Activated naive CD8-positive, alpha-beta T cell treated with anti-CD3 and anti-CD28 coated beads, Interleukin-2, amount 50 U/mL, for 24 hours (primary cell): ENCODE measurements at places on chromosomes 1 and 21.

- DNase-seq: no peak
Measured at GRCh38 chr1:248710305-248710900, 7.8 kb upstream of the OR14I1 start.

- no peak for DNase-seq
Measured at GRCh38 chr1:97668945-97669344, 251.9 kb downstream of the DPYD start.

DNA sequence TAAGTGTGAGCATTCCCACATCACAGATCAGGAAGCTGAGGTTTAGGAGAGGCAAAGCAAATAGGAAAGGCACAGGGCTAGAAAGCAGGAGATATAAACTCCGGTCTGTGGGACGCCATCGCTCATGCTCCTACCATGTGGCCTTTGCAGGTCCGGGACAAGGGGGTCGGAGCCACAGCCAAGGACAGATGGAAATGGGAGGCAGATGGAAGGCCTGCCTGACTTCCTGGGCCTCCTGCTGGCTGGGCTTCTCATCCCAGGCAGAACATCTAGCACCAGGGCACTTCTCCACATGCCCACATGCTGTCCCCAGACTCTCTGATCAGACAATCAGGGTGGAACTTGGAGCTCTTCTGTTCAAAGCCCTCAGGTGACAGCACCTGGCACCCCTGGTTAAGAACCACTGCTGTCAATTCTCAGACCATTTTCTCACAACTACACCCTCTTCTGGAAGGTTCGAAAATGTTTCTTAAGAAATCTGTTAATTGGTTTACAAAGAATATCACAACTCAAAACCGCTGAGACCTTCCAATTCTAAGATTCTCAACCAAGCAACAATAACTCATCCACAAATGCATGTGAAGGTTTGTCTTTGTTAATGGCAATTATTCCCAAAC is 173.3 kb upstream of the EDN2 start:
- no peak for DNase-seq

DNA sequence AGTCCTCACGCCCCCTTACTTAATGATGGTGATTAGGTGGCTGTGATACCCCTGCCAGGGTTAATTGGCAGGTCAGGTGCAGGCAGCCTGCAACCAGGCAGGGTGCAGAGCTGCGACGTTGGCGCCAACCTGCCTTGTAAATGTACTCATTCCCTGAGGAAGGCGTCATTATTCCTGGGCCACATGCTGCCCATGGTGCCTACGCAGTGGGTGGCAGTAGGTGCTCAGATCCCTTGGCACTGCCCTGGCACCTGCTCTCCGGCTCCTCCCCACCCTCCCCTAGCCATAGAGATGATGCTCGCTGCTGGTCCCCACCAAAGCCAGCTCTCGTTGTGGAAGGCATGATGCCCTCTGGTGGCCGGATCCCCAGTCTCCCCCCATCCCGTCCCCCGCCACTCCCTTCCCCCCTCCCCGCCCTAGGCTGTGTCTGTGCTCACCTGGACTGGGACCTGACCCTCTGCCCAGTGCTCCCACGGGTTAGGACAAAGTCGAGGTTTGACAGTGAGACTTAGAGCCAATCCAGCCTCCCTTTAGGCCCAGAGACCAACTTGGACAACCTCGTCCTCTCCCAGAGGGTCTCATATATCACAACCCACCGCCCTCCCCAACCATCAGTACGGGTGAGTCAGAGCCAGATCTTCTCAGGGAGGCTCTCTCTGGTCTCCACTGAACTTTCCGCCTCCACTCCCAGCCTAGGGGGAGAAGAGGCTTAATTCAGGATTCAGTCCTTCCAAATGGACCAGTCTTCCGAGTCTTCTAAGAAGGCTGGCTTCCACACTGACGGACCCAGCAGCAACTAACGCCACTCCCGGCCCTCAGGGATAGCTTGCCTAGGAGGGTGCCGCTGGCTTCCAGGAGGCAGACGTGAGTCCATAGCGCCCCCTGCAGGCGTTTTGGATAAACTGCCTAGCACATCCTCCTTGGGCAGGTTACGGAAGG is 5.7 kb downstream of the KRTCAP2 start:
- peak; percentile 92 for DNase-seq

DNA sequence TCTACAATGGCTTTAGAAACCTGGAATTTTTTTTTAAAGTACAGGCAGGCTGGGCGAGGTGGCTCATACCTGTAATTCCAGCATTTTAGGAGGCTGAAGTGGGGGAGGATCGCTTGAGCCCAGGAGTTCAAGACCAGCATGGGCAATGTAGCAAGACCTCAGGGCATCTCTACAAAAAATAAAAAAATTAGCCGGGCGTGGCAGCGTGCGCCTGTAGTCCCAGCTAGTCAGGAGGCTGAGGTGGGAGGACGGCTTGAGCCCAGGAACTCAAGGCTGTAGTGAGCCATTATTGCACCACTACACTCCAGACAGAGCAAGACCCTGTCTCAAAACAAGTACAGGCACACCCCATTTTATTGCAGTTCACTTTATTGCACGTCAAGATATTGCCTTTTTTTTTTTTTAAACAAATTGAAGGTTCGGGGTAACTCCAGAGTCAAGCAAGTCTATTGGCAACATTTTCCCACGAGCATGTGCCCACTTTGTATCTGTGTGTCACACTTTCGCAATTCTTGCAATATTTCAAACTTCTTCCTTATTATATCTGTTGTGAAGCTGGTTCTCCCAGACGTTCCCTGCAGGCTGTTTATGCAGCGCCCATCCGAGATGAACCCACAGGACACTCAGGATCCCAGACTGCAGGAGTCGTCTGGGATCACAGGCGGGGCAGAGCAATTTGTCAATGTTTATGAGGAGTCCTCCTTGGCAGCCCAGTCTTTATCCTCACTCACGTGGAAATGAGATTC is 4.7 kb downstream of the HES2 start:
- no peak for DNase-seq

- DNase-seq: no peak
Measured at GRCh38 chr1:22331618-22332423, 119.8 kb upstream of the ZBTB40 start.

GRCh38 chr1:156865258-156865657 is 4.6 kb downstream of the NTRK1 start:
- DNase-seq: no peak

GRCh38 chr1:15504436-15504835 is 19.6 kb downstream of the CASP9 start:
- no peak for DNase-seq

DNA sequence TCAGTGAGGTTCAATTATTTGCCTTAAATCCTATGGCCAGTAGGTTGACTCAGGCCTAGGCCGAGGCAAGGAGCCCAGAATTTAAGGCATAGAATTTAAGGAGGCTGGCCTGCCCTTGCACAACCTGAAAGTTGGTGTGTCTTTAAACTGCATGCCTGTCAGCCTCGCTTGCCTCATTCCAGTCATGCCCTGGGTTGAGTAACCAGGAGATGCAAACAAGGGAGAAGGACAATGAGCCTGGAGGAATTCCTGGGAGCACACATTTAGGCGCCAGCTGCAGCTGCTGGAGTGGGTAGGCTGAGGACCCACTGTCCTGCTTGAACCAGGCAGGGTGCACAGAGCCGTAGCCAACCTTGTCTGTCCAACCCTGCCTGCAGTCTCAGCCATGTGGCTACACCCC is 11.7 kb downstream of the CD2 start:
- DNase-seq: no peak

GRCh38 chr1:22673486-22674409 is 20.7 kb downstream of the C1QB start:
- DNase-seq: peak; percentile 28

- DNase-seq: peak; percentile 37
Measured at GRCh38 chr21:25582888-25583287, 24.4 kb downstream of the MRPL39 start.

DNA sequence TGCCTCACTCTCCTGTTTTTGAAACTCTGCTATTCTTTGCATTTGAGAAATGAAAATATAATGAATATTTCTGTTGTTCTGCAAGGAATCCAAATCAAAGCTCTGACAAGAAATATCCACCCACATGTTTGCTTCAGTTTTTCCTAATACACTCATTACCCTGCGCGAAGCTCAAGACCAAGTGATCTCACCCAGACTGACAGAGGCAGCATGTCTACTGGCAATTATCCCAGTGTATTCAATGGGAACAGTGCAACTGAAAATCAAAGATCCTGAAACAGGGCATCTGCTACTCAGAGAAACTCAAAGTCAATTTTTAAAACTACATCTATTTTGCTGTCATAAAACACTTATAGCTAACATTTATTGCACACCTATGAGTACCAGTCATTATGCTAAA is 321.0 kb upstream of the LRRC7 start:
- DNase-seq: no peak

GRCh38 chr1:82880506-82880905 is 1079.8 kb downstream of the ADGRL2 start:
- no peak for DNase-seq

DNA sequence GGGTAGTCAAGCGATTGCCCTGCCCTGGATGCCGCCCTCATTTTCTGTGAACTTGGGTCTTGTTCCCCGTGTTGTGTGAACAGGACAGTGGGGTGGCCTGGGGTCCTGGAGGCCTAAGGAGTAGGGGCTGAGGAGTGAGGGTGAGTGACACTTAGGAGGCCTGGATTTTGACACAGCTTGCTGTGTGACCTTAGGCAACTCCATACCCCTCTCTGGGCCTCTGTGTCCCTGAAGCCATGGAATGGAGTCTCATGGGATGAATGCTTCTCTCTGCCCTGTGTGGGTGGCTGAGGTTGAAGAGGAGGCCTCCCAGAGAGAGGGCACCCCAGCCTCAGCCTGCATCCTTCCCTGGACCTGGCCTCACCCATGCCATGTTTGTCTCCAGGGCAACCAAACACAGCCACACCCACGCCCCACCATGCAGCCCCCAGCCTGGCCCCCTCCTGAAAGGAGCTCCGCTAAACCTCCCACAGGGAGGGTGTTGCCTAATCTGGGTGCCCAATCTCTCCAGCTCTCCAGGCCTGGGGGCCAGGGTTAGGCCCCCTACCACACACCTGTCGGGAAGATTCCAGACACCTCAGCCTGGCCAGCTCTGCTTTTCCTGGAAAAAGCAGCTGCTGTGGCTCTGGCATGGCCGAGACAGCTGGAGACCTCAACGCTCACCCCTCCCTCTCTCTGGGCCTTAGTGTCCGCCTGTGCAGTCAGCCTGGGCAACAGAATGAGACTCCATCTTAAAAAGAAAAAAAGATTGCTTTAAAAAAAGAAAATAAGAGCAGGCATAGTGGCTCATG is 9.9 kb downstream of the MYOM3 start:
- DNase-seq: no peak

- no peak for DNase-seq
Measured at GRCh38 chr1:10530281-10530740, 55.6 kb downstream of the PEX14 start.

GRCh38 chr1:80155371-80155770 is 1148.8 kb upstream of the ADGRL4 start:
- no peak for DNase-seq

DNA sequence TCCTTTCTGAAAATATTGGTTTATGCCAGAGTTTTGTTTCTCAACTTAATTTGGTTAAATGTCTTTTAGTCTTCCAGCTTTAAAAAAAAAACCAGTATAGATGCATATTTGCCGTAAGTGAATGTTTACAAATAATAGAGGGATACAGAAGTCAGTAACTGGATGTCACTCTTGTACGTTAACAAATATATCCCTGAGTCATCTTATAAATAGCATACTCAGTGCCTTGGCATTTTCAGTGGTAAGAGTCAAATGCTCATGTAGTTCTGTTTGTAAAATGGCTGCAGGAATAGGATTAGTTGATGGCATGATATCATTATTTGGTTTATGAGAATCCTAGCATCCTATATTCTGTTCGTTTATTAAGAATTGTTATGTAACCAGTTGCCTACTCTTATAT is 55.4 kb downstream of the SPEN start:
- DNase-seq: no peak

GRCh38 chr1:226704169-226704937 is 34.7 kb downstream of the ITPKB start:
- DNase-seq: no peak

GRCh38 chr1:27074175-27074780 is 61.6 kb upstream of the TENT5B start:
- DNase-seq: no peak

DNA sequence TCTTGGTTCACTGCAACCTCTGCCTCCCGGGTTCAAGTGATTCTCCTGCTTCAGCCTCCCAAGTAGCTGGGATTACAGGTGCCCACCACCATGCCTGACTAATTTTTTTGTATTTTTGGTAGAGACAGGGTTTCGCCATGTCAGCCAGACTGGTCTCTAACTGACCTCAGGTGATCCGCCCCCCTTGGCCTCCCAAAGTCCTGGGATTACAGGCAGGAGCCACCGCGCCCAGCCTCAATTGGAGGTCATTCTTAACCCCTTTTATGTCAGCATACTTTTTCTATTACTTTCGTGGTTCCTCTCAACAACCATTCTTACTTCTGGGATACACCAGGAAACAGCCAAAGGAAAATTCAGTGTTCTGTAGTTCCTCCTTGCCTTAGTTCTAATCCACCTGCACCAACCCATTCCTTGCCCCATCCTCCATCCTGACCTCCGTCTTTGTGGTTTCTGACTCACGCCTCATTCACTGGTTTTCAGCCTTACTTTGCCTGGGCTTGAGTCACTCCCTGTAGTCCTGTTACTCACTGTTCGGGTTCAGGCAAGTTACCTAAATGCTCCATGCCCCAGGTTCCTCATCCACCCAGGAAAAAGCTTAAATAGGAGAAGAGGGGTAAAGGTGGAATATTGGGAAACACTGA is 12.9 kb upstream of the BCL10 start:
- DNase-seq: peak; percentile 29

DNA sequence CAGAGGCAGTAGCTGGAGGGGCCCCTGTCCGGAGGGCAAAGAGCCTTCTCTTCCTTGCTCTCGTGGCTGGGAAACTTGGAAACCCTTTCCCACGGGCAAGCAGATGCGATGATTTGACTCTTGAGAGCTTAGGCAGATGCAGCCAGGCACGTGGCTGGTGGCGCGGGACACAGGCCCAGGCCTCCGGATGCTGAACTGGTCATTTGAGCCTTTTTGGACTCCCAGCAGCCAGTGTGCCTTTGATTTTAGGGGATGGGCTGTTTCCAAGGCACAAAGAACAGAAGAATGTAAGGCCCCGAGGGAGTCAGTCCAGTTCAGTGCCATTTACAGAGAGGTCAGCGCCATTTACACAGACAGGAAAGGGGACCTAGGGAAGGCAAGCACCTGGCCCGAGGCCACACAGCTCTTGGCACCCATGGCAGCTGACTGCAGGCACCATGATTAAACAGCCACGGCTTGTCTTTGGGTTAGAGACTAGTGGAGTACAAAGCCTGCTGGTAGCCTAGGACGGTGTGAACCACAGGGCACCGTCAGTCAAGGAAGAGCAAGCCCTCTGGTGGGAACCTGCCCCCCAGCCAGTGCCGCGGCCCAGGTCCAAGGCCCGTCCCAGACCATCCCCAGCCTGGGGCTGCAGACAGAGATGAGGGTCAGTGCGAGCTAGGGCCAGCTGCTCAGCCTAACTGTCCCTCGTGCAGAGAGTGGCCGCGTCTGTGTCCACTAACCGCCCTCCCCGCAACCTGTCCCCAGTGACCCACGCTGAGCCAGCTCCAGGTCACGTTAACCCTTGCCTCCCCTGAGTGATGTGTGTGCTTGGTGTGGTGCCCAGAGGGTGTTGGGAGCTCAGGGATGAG is 20.4 kb upstream of the CCDC27 start:
- DNase-seq: no peak

DNA sequence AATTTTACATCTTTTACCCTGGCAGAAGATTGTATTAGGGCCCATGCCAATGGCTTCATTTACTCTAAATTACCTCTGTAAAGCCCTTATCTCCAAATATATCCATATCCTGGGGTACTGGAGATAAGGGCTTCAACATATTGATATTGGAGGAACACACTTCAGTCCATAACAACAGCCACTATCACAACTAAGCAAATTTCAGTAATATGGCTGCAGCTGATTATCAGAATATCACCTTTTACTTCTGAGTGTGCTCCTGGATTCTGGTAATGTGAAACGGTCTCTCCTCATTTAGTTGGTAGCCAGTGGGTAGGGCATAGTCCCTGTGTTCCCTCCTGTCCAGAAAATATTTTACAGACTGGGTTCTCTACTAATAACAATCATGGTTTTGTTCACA is 53.3 kb downstream of the IVNS1ABP start:
- no peak for DNase-seq
